ENCODE measurements at places on chromosomes 6 and 20. TPM values are rescaled to one million over a fixed set of nuclear protein-coding genes. Genes with fewer than 3 reads are reported as not detected.
A peak's percentile ranks its signal among the peaks of the same experiment; 100 is the strongest.

- DNase-seq = no peak
- H3K27me3 ChIP-seq = no peaks in the 10 kb centered on the region
- no peaks in the 10 kb centered on the region for H3K4me1 ChIP-seq
- no peak overlapping the region for H3K4me3 ChIP-seq
- no peaks in the 10 kb centered on the region for H3K36me3 ChIP-seq
- no peak overlapping the region for H3K27ac ChIP-seq
Observed at GRCh38 chr6:97701801-97702200, 418.8 kb upstream of the MMS22L start.

GRCh38 chr20:21373436-21373835 lies 23.9 kb downstream of the NKX2-4 start:
- DNase-seq = no peak
- H3K27ac ChIP-seq = no peak overlapping the region
- no peaks in the 10 kb centered on the region for H3K27me3 ChIP-seq
- H3K36me3 ChIP-seq = peaks cover 8% of the 10 kb centered on the region
- no peak overlapping the region for H3K4me3 ChIP-seq

DNA sequence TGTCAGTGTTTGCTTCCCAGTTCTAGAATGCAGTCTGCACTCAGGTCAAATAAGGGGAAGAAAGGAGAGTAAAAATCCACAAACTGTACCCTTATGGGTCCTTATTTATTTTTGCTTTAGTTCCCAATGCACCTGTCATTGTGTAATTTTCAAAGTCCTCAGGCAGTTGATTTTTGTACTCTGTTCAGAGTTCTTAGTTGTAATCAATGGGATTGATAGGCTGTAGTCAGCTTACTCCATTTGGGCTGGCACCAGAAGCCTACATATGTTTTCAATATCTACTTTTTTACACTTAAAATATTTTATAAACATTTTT lies 18.6 kb downstream of the AIG1 start:
- peak; percentile 11 for DNase-seq
- H3K27ac ChIP-seq = no peak overlapping the region
- no peak overlapping the region for H3K4me3 ChIP-seq
- H3K27me3 ChIP-seq = no peaks in the 10 kb centered on the region
- no peaks in the 10 kb centered on the region for H3K4me1 ChIP-seq

DNA sequence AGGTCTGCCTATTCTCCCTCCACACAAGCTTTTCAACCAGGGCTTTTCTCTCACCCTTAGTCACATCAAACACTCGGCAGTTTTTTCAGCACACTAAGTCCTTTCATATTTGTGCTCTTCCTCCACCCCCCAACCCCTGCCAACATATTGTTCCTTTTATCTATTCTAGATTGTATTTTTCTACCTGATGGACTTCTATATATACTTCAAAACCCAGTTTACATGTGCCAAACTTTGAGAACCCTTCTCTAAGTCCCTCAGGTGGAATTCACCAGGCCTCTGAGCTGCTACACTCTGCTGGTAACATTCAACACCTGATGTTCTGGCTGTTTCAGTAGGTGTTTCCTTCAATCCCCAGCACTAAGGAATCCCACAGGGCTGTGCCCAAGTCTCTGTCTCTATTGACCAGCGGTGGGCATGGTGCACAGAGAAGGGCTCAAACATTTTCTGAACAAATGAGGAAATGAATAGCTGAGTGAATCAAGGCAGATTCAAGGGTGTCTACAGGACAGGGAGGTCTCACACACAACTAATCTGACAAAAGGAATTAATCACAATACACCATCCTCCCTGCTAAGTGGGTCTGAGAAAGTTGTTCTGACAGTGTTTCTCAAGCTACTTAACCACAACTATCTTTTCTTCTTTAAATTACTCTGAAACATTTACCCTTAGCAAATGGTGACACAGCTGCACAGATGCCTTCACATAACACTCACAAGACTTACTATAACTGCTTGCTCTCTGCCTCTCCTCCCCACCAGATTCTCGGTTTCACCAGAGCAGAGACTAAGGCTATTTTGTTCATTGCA lies 166.5 kb downstream of the TSHZ2 start:
- H3K4me3 ChIP-seq = no peak overlapping the region
- H3K4me1 ChIP-seq = peaks cover 4% of the 10 kb centered on the region
- DNase-seq = no peak
- no peaks in the 10 kb centered on the region for H3K36me3 ChIP-seq
- H3K27me3 ChIP-seq = no peaks in the 10 kb centered on the region
- no peak overlapping the region for H3K27ac ChIP-seq

- no peak overlapping the region for H3K4me3 ChIP-seq
- no peaks in the 10 kb centered on the region for H3K27me3 ChIP-seq
- peaks cover 2% of the 10 kb centered on the region for H3K4me1 ChIP-seq
- DNase-seq = no peak
- no peaks in the 10 kb centered on the region for H3K36me3 ChIP-seq
- no peak overlapping the region for H3K27ac ChIP-seq
Observed at GRCh38 chr20:61170496-61171320, 81.4 kb upstream of the CDH4 start.

DNA sequence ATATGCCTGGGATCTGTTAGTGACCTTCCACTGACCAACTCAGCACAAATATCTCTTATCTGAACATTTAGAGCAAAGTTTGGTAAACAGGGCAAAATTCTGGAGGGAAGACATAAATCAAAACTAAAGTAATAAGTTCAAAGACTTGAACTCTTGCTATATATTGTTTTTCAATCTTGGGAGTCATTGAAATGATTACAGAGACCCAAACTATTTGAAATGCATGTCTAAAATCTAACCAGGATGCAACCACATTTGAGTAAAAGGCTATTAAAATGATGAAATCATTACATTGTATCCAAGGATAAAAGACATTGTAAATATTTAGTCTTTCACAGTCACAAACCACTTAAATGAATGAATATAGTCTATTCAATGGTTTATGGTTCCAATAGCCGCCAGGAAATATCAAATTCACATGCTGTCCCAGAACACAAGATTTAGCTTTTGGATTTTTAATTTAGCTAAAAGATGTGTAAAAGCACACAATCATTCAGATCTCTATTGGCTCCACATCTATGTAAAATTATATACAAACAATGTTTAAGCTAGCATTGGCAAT lies 256.6 kb upstream of the EPHA7 start:
- no peak overlapping the region for H3K4me3 ChIP-seq
- H3K36me3 ChIP-seq = no peaks in the 10 kb centered on the region
- no peaks in the 10 kb centered on the region for H3K27me3 ChIP-seq
- DNase-seq = peak; percentile 62
- no peak overlapping the region for H3K27ac ChIP-seq
- peaks cover 3% of the 10 kb centered on the region for H3K4me1 ChIP-seq

DNA sequence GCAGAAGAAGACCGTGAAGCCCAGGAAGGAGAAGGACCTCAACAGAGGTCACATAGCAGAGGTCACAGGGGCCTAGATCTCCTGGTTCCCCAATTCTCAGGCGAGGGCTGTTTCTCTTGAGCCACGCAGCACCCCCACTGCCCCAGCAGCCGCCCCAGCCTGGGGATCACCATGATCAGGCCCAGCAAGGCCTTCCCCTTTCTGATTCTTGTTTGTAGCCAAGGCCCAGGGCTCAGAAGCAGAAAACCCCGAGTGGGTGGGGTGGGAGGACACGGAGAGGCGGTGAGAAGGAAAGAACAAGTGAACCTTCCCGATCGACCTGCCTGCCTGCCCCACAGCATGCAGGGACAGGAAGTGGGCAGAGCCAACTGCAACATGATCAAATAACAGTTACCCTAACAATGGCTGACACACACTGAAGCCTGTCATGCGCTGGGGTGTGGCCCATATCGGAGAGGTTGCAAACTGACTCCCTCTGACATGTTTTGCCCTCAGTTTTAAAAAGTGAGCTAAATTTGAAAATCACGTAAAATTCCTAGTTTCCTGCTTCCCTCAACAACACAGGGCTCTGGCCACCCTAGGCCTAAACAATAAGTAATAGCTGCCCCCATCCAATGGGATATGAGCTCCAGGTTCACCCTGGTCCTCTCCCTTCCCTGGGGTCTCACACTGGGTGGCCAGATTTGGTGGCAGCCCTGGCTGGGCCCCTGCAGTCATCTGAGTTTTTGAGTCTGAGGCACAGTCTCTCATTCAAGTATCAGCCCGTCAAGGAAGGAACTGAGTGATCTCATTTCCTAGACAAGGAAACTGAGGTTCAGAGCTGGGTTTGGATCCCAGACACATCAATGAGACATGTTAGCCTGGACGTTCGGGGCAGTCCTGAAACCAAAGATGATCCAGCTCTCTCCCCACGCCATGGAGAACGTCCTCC lies 6.5 kb downstream of the PEDS1 start:
- H3K4me1 ChIP-seq = peaks cover 36% of the 10 kb centered on the region
- no peak overlapping the region for H3K4me3 ChIP-seq
- H3K36me3 ChIP-seq = peaks cover 49% of the 10 kb centered on the region
- no peaks in the 10 kb centered on the region for H3K27me3 ChIP-seq

GRCh38 chr6:3850451-3851203 lies 1.5 kb downstream of the FAM50B start:
- peaks cover 4% of the 10 kb centered on the region for H3K4me1 ChIP-seq
- peaks cover 3% of the 10 kb centered on the region for H3K36me3 ChIP-seq

- no peak for DNase-seq
- no peak overlapping the region for H3K27ac ChIP-seq
- no peaks in the 10 kb centered on the region for H3K4me1 ChIP-seq
- peaks cover 38% of the 10 kb centered on the region for H3K36me3 ChIP-seq
Observed at GRCh38 chr6:12017263-12017662, 5.2 kb downstream of the HIVEP1 start.

GRCh38 chr6:30614044-30614842 lies 2.8 kb downstream of the PPP1R10 start:
- no peak for DNase-seq
- peak overlapping the region; percentile 100 for H3K27ac ChIP-seq
- H3K4me3 ChIP-seq = peak overlapping the region; percentile 98
- no peaks in the 10 kb centered on the region for H3K27me3 ChIP-seq
- H3K36me3 ChIP-seq = peaks cover 30% of the 10 kb centered on the region

DNA sequence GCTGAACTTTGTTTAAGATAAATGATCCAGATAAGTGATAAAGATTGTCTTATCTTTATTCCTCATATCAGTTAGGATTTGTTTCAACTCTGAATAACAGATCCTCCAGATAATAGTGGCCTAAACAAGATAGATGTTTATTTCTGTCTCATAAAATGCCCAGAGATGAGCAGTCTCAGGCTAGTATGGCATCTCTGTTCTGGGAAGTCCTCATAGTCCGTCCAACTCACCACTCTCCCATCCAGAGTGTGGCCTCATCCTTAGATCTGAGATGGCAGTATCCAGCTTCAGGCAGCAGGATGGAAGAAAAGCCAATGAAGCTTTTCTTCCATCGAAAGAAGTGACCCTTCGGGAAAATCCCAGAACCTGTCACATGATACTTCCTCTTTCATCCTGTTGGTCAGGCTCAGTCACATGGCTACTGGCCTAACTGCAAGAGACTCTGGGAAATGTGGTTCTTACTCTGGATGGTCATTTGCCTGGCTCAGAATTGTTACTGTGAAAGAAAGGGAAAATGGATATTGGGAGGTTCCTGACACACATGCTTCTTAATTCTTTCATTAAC lies 29.4 kb upstream of the TAGAP start:
- H3K36me3 ChIP-seq = no peaks in the 10 kb centered on the region
- H3K4me1 ChIP-seq = no peaks in the 10 kb centered on the region
- DNase-seq = peak; percentile 82

DNA sequence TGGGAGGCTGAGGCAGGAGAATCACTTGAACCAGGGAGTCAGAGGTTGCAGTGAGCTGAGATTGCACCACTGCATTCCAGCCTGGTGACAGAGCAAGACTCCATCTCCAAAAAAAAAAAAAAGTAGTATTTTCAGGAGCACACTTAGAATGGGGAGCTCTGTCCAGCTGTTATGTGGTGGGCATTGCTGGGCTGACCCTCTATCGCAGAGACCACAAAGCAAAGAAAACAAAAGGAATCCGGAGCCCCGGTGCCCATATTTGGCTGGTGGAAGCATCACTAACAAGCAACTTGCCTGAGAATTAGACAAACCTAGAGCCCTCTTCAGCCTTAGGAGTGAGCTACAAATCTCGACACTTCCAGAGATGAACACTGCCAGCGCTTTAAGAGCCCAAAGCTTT lies 137.3 kb upstream of the GPR6 start:
- H3K4me1 ChIP-seq = no peaks in the 10 kb centered on the region
- no peaks in the 10 kb centered on the region for H3K36me3 ChIP-seq

GRCh38 chr6:35243386-35243958 lies 16.1 kb upstream of the ZNF76 start:
- no peak for DNase-seq
- H3K27me3 ChIP-seq = no peaks in the 10 kb centered on the region
- peaks cover 21% of the 10 kb centered on the region for H3K36me3 ChIP-seq
- H3K4me1 ChIP-seq = peaks cover 10% of the 10 kb centered on the region
- H3K4me3 ChIP-seq = no peak overlapping the region

DNA sequence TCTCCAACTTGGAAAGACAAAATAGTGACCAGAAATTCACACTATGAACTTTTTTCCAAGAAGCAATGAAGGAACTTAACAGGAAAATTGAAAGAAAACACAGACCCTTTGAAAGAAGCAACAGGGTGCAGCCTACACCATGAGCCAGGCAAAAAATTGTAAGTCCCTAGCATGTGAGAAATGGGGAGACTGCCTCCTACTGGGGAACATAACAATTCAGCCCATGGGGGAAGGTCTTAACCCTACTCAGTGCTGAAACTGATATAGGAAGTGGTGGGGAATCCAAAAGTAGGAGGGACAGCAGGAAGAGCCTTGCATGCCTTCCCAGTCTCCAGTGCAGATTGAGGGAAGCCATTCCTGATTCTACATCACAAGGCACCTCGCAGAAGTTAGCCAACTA lies 235.1 kb upstream of the UFL1 start:
- H3K4me3 ChIP-seq = no peak overlapping the region
- no peak overlapping the region for H3K27ac ChIP-seq
- no peaks in the 10 kb centered on the region for H3K4me1 ChIP-seq
- H3K27me3 ChIP-seq = no peaks in the 10 kb centered on the region

- H3K27ac ChIP-seq = no peak overlapping the region
- H3K27me3 ChIP-seq = no peaks in the 10 kb centered on the region
- H3K4me3 ChIP-seq = no peak overlapping the region
Observed at GRCh38 chr6:138328210-138328609, 49.5 kb upstream of the SMIM28 start.

- H3K36me3 ChIP-seq = no peaks in the 10 kb centered on the region
- no peaks in the 10 kb centered on the region for H3K4me1 ChIP-seq
- H3K27me3 ChIP-seq = no peaks in the 10 kb centered on the region
- no peak overlapping the region for H3K4me3 ChIP-seq
Observed at GRCh38 chr6:115524821-115525220, 535.9 kb downstream of the FRK start.

Gene MUCL3
- total RNA-seq = not detected

Gene OTOR
- 0.35 TPM for total RNA-seq

Gene NPEPL1
- total RNA-seq = 22.3 TPM

Gene DOK5
- 15.9 TPM for total RNA-seq

Gene HSPA12B
- 18.3 TPM for total RNA-seq

Gene BCAS1
- total RNA-seq = 2.6 TPM

Gene LZTS3
- total RNA-seq = 2.2 TPM

Gene OVOL2
- not detected for total RNA-seq
